ENCODE measurements at places on chromosomes 3 and 15. TPM values are rescaled to one million over a fixed set of nuclear protein-coding genes. Genes with fewer than 3 reads are reported as not detected.

DNA sequence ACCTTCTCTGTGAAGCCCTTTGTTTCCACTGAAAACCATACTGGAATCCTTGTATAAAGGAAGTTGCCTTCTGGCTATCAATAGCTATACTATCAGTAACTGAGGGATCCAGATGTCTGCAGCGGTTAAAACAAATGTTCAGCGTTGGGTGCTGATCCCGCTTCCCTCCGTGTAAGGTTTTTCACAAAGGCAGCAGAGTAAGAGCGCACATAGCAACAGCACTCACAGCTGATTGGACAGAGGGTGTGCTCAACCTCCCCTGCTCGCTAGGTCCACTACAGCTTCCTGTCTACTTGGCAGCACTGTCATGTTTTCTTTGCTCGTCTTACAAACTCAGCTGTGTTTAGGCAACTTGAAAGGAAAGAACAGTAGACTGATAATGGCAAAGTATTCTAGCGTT lies 27.3 kb downstream of the ATOSA start:
- DNase-seq: peak; percentile 57

- DNase-seq: no peak
These were observed 27.8 kb upstream of the KCNMB2 start for GRCh38 chr3:178508443-178508825.

SLC33A1 gene
- total RNA-seq: 37.3 TPM

EHD4 gene
- 30.5 TPM for total RNA-seq

CEMIP gene
- total RNA-seq: under 0.01 TPM

GP9 gene
- 0.48 TPM for total RNA-seq

IL12A gene
- not detected for total RNA-seq

DNA sequence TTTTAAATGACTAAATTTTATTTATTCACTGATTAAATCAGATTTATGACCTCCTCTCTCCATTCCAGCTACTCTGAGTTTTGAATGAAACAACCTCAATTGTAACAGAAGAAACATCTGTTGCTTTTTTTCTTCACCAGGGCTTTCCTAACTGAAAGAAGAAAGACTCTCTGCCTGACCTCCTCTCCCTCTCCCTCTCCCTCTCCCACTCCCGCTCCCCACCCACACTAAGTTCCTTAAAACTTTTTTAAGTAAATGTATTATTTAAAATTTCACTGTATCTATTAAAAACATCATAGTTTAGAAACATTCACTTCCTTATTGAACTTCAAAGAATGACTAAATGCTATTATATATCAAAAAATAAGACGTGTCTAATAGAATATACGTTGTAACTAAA lies 122.0 kb downstream of the TFDP2 start:
- no peak for DNase-seq

CNTN3 gene
- total RNA-seq: 3.7 TPM

- DNase-seq: no peak
These were observed 275.4 kb downstream of the TIGIT start for GRCh38 chr3:114569186-114569585.

- DNase-seq: no peak
These were observed 32.4 kb downstream of the DZIP1L start for GRCh38 chr3:138082992-138083386.

- no peak for DNase-seq
These were observed 33.2 kb upstream of the LEKR1 start for GRCh38 chr3:156792945-156793344.

EIF4G1 gene
- total RNA-seq: 202 TPM

SPESP1 gene
- 6.1 TPM for total RNA-seq

DNA sequence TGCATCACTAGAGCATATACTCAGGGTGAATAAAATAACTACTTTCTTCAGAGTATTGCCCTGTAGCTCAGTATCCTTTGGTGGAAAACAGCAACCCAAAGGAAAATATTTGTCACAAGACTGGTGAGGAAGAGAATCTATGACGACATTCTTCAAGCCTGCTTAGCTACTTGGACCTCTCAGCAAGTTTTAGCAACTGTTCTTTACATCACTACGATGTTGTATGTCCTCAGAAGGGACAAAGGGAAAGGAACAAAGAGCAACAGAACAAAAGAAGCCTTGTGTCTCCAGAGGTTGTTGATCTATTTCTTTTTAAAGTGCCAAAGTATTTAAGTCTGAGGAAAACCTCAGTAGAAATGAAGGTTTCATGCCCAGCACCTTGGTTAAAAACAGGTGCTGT lies 746.7 kb downstream of the NAALADL2 start:
- no peak for DNase-seq

- DNase-seq: no peak
These were observed 71.3 kb upstream of the THSD4 start for GRCh38 chr15:71044006-71044405.

ACKR4 gene
- total RNA-seq: 2.5 TPM

GRCh38 chr3:152056987-152057386 lies 183.5 kb downstream of the SUCNR1 start:
- DNase-seq: no peak

GRCh38 chr15:27575521-27575920 lies 523.6 kb downstream of the OCA2 start:
- DNase-seq: no peak

MYNN gene
- 18.7 TPM for total RNA-seq

CFAP100 gene
- total RNA-seq: not detected

- no peak for DNase-seq
These were observed 27.5 kb downstream of the PLSCR5 start for GRCh38 chr3:146577662-146578061.

DNA sequence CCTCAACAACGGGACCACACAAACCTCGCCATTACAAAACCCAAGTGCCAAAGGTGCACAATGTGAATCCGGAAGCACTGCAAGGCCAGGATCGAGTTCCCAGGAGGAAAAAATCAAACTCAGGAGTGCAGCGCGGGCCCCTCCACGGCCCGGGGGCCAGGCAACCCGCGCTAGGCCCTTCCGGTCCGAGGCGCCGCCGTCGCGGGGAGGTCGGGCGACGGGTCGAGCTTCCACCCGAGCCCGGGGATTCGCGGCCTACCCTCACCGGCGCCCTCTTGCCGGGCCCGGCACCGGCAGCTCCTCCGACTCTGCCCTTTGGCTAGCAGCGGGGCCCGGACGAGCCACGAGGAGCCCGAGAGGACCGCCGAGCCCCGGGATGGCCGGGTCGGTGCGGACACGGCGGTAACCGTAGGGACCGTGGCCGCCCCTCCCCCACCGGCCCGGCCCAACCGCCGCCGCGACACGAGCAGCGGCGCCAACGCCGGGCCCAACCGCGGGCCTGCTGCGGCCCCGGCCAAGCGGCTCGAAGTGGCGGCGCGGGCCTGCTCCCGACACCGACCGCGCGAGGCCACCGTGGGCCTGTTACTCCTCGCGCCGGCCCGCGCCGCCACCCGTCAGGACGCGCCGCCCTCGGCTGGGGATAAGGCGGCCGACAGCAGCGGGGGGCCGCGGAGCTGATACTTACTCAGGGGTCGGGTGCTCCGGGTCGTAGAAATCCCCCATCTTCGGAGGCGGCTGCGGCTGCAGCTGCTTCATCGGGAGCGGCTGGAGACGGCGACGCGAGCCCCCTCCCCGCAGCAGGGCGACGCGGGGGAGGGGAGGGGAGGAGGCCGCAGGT lies 525 bp downstream of the SETD2 start:
- no peak for DNase-seq

ACTRT3 gene
- total RNA-seq: 3.3 TPM

DNA sequence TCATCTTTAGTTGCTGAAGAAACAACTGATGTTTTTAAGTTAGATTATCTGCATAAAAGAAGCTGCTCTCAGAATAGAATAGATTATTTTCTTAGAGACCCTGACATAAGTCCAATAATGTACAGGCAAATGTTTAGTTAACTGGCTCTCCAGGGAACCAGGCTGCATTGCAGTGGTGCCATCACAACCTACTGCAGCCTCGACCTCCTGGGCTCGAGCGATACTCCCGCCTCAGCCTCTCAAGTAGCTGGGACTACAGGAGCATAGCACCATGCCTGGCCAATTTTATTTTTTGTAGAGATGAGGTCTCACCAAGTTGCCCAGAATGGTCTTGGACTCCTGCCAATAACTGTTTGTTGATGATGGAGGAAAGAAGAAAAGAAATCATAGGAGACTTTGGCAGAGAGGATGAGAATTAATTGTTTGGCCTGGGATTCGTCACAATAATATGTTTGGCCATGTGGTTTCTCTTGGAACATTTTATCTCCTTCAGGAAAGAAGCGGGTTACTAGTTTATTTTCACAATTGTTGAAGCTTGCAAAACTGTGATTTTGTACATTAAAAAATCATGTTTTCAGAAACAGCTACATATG lies 429.2 kb downstream of the CADM2 start:
- no peak for DNase-seq

KLHL25 gene
- 21.0 TPM for total RNA-seq

DNA sequence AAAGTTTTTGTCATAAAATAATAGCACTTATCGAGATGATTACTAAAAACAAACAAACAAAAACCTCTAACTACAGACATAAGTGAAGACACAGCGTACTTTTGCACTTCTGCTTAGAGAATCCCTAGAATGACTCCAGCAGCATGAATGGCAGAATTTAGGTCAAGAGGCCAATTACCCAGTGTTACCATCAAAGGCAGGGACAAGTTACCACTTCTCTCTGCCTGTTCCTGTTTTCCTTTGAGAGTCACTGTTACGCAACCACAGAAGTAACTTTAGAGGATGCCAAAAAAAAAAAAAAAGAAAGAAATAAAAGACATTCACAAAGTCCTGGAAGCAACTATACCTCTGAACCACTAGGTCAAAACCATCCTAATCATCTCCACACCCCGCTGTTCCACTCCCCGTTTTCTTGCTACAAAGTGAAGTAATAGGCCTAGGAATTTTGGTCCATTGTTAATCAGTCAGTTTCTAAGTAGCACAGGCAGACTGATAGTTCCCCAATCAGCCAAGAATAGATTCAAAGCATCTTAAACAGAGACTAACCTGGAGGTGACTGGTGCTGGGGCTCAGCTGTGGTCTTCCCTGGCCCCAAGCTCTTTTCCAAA lies 41.9 kb downstream of the FMN1 start:
- DNase-seq: no peak

DNA sequence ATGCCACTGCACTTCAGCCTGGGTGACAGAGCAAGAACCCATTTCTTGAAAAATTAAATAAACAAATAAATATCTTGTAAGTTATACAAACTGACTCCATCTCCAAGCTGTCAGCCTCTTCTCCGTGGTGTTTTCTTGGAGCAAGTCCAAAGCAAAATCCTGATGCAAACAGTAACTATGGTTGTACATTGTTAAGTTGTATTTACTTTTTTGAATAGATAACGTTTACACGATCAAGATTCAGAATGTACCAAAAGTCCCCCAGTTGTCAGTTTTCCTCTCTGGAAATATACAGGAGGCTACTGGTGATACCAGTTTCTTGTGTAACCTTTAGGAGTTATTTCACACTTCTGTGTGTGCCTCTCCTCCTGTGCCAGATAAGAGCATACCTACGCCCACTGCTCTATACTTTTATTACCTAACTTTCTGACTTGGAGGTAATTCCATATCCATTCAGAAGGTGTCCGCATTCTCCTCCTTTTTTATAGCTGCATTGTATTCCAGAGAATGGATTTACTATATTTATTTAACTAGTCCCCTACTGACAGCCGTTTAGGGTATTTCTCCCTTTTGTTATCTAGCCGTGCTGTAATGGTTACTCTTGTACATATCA lies 14.2 kb downstream of the CMTM7 start:
- no peak for DNase-seq

DNA sequence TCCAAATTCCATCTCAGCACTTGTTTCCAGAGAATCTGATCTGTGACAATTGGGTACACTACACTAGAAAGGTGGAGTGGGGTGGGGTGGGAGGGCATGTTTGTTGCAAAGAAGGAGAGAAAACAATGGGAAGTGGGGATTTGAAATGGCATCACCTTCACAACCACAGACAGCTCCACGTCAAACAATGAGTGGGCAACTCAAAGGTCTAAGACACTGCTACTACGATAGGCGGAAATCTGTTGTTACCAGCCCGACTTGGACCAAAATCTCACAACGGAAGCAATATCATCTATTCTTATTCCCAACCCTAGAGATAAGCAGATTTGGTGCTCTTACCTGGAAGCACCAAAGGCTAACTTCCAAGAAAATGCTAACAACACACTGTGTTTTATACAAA lies 3.3 kb downstream of the CYP19A1 start:
- DNase-seq: no peak

IGDCC3 gene
- total RNA-seq: not detected

DNA sequence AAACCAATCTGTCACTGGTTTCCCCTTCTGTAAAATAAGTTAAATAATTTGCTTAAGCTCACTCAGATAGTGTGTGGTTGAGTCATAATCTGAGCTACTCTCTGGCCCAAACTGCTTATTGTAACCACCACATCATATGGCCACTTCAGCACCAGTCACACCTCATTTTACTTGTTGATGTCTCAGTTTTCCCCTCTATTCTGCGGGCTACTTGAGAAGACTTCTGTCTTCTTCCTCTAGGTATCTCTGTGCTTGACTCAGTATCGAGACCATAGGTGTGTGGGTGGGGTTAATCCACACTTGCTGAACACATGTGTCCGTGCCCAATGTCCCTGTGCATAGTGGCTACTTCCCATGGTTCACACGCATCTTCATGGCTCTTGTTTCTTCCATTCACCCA lies 32.9 kb downstream of the CRYGS start:
- no peak for DNase-seq

Measured in breast epithelium (tissue), 4 donors.